ENCODE measurements at places on chromosomes 5 and 9.

- no peak for DNase-seq
These were observed at the start of gene PCSK1 for GRCh38 chr5:96433066-96433447. Gene PCSK1 (minus strand): TSS chr5:96433248. CDS start chr5:96433042, 206 bp downstream.

DNA sequence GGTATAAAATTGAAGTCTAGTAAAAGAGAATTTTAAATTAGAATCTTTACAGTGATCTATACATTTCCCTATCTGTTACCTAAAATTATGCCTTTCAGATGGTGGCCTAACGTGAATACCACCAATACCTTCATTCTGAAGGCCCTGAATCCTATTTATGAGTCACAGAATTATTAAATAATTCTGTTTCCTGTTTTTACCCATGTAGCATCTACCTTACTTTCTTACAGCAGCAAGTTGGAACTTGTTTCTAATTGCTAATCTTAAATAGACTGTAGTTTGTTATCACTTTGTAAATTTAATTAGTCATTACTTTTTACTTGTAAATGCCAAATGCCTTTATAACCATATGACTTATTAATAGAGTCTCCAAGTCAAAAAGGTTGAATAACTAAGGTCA lies 135.0 kb downstream of the PDE4D start:
- DNase-seq, result no peak

GRCh38 chr5:132294728-132295504 lies 722 bp downstream of the SLC22A4 start:
- DNase-seq, result peak; percentile 80

GRCh38 chr5:103117471-103117991 lies 2.4 kb downstream of the GIN1 start:
- DNase-seq, result no peak

GRCh38 chr5:6279607-6280006 lies 98.7 kb downstream of the MED10 start:
- DNase-seq, result no peak

- no peak for DNase-seq
These were observed 83.0 kb downstream of the AGTPBP1 start for GRCh38 chr9:85658716-85659115.

DNA sequence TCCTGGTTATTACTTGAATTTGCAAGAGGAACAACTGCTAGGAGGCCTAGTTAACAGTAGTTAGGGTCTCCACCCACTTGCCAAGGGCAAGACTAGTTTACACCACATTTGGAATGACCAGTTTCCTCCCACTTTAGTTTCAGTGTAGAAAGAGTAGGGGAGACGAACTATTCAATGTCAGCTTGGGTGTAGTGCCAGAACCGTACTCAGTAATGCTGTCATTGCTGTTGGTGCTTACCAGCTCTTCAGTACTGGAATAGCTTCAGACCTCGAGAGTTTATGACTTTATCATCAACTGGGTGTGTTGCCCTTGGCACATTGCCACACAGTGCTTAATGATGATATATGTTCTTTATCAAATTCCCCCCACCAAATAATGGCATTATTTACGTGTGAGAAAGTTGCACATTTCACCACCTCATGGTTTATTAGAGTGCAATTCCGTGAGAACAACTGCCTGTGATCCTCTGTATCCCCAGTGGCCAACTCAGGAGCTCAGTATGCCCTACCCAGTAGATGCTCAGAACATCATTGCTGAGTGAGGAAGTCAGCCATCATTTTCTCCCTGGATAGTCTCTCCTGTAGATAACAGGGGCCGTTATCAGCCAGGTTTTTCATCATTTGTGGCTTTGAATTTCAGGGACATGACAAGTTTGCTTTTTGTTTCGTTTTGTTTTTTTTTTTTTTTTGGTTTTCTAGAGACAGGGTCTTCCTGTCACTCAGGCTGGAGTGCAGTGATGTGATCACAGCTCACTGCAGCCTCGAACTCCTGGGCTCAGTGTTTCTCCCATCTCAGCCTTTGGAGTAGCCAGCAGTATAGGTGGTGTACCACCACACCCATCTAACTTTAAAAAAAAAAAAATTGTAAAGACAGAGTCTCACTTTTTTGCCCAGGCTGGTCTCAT lies 67.3 kb downstream of the DOCK8 start:
- DNase-seq, result no peak

Data from T1000 (cell line).